ENCODE measurements at places on chromosomes 5 and 9.

DNA sequence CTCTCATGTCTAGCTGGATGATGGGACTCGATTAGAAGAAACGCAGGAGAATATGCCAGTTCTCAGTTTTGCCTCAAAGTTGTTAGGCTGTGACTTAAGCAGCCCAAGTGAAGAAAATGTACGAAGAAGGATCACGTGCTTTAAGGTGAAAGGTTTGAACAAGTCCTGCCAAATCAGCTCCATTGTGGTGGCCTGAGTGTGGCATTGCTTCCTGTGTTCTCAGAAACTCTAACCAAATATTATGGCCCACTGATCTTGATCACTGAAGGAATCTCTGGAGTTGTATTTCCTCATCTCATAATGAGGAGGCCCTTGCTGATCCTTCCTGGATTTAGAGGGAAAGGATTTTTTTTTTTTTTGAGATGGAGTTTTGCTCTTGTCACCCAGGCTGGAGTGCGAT is 44.0 kb downstream of the OTULIN start:
- no peak for DNase-seq

DNA sequence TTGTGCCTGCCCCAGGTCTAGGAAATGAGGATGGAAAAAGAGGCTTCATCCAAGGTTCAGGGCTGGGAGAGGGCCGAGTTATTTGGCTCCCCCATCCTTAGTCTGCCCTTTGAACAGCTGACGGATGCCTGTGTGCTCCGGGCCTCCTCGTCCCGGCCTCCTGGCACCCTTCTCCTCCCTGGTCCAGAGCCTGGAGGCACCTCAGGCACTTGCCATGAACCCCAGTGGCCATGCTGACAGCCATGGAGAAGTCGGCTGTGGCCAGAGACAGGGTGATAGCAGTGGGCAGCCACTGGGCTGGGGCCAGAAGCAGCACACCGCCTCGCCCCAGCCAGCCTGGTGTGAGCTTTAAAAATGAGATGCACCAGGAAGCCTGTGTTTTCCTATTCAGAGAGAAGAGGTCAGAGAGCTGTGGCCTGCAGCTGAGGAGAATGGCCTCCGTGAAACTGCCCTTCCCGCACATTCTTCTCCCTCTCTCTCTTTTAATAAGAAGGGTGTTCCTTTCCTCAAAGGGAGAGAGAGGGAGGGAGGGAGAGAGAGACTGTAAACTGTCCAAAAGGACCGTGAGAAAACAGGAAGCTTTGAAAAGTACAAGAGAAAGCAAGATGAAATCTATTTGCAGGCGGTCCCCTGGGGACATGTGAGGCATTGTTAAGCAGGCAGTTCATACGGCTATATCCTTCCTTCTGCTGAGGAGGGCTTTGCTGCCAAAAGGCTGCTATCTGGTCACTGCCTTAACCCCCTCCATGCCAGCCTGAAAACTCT is 55.3 kb downstream of the ZNF366 start:
- DNase-seq = no peak

GRCh38 chr5:139961435-139962157 is 81.5 kb downstream of the NRG2 start:
- DNase-seq = no peak

DNA sequence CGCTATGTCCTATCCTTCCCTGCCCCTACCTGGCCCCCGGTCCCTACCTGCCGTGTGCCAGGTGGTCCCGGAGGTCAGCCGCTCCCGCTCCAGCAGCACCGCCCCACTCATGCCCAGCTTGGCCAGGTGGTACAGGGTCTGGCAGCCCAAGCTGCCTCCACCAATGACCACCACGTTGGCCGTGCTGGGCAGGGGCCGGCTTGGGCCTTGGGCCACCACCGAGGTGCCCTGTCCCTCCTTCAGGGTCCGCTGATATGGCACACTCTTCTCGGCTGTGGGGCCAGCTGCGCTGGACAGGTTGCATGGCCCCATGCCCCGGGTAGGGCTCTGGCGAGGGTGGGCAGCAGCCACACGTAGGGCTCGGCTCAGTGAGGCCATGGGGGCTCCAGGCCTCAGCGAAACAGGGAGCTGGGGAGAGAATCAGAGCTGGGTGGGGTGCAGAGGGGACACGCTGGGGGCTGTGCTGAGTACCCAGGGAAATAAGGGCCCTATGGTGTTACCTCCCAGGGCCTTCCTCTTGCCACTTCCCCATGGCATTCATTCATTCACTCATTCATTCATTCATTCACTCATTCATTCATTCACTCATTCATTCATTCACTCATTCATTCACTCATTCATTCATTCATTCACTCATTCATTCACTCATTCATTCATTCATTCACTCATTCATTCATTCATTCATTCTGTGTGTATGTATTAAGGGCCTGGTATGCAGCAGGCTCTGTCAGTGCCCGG is 4.2 kb downstream of the SARDH start:
- DNase-seq = no peak

DNA sequence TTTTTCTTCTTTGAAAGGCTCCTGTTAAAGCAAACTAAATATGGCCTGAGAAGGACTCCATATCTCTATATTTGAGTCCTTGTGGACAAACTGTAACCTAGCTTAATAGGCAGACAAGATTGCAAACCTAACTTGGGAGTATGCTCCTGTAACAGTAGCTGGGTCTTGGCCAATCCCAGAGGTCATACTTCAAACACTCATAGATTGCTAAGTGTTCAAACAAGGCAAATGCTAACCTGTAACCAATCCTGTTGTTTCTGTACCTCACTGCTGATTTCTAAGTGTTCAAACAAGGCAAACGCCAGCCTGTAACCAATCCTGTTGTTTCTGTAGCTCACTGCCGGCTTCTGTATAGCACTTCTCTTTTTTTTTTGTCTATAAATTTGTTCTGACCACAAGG is 50.6 kb upstream of the CLK4 start:
- DNase-seq = no peak

GRCh38 chr5:150092159-150092787 is 5.9 kb upstream of the CSF1R start:
- no peak for DNase-seq

- DNase-seq = no peak
These were observed 176.0 kb upstream of the FREM1 start for GRCh38 chr9:15086156-15086763.

GRCh38 chr5:151703227-151703626 is 16.5 kb upstream of the SPARC start:
- no peak for DNase-seq

DNA sequence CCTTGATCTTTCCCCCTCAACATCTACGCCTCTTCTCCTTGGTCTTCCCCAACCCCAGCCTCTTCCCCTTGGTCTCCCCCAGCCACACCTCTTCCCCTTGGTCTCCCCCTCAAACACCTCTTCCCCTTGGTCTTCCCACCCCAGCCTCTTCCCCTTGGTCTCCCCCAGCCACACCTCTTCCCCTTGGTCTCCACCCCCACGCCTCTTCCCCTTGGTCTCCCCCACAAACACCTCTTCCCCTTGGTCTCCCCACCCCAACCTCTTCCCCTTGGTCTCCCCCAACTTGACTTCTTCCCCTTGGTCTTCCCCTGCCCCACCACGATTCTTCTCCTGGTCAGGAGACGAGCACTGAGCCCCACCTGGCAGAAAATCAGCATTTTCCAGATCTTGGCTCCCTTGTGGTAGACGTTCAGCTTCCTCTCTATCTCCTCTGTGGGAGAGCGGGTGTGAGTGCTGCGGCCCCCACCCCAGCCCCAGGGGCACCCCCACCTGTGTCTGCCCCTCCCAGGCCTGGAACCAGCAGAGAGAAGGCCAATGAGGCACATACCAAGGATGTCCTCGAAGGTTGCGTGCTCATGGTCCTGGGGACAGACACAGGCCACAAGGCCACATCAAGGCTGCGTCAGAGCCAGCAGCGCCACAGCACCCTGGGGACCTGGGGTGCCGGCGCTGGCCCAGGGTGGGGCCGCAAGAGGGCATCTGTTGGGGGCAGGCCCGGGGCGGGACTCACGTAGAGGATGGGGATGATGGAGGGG is 7.0 kb downstream of the NSMF start:
- DNase-seq = no peak

- no peak for DNase-seq
These were observed 8.6 kb upstream of the OXCT1 start for GRCh38 chr5:41878643-41879478.

- no peak for DNase-seq
These were observed 560 bp upstream of the NDUFS6 start for GRCh38 chr5:1800472-1801221.

DNA sequence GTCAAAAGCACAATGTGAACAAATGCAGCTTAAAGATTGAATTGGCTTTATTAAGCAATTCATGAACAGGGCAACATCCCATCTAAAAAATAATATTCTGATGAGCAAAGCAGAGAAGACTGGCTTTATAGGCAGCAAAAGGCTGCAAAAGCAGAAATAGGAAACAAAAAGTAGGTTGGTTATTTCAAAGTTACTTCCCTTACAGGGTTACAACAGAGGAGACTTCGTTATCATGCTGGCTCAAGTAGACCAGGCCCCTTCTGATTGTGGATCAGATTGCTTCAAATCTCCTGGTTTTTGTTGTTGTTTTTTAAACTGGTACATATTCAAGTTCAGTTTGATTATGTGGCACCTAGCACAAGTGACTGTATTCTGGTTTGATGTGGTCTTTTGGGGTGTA is 73.1 kb downstream of the MAN2A1 start:
- DNase-seq = no peak

GRCh38 chr5:160023007-160023907 is 14.3 kb downstream of the TTC1 start:
- no peak for DNase-seq

DNA sequence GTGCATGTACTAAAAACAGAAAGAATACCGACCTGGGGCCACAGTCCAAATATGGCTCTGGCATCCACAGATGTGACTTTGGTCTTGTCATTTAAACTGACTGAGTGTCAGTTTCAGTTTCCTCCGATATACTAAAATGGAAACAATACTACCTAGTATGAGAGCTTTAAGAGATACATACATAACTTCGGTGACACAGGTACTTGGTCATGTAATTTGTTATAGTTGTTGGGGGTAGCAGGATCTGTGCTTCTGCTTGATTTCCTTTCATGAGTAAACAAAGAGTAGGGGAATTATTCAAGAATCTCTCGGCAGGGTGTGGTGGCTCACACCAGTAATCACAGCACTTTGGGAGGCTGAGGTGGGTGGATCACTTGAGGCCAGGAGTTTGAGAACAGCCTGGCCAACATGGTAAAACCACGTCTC is 32.1 kb downstream of the MTMR12 start:
- DNase-seq = no peak

- no peak for DNase-seq
These were observed 98.4 kb upstream of the CAST start for GRCh38 chr5:96563816-96564215.

- DNase-seq = no peak
These were observed 256.0 kb downstream of the FBXL17 start for GRCh38 chr5:108125771-108126511.

DNA sequence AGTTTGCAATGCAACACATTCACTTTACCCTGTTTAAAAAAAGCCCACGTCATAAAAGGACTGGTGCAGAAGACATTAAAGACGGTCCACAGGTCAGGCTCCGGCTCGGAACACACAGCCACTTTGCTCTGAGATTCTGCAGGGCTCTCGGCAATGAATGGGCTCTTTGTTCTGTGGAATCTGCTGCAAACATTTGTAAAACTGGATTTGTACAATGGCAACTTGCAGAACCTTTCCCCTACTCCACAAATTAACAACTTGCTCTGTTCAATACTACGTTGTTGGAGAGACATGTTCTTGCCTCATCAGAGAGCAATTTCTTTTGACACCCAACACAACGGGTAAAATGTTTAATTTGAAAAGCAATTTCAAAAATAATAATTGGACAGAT is 13.0 kb upstream of the NR5A1 start:
- DNase-seq = no peak

GRCh38 chr9:125755340-125755739 is 8.2 kb downstream of the PBX3 start:
- no peak for DNase-seq

DNA sequence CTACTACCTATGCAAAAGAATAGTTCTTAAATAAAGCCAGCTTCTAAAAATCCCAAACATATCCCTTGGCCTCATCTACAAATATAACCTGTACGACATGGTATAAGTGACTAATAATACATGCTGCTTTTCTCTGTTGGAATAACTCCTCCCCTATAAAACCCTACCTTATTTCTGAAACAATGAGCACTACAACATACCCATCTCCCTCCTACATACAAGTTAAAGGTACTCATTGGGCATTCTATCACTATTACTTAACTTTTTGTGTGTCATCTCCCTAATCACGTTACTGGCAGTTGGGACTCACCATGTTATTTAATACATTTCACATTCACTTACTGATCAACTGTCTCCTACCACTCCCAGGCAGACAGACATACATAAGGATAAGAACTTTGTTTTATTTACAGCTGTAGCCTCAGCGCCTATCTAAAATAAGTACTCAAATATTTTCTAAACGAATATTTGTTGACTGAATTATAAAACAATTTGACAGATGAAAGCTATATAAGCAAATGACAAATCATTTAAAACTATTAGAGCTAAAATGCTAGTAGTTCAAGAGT is 4.1 kb downstream of the CLK4 start:
- DNase-seq = no peak

- DNase-seq = no peak
These were observed 338.1 kb downstream of the PRELID2 start for GRCh38 chr5:145497052-145497451.

DNA sequence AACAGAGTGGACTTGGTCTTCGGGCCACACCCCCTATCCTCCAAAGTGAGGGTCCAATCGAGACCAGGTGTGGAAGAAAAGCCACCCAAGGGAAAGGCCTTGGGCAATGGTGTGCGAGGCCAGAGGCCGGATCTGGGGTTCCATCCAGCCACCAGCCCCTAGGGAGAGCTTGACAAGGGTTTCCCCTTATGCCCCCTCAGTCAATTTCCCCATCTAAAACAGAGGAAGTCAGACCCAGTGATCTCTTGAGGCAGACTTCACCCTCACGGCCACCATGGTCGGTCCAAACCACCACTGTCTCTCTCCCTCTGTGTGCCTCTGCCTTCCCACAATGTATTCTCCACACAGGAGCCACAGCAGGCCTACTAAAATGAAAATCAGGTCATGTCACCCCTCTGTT is 82.9 kb downstream of the C5orf15 start:
- no peak for DNase-seq

GRCh38 chr5:123297866-123298265 is 125.3 kb downstream of the CEP120 start:
- no peak for DNase-seq

GRCh38 chr9:71668717-71669116 is 99.6 kb downstream of the CEMIP2 start:
- DNase-seq = no peak

GRCh38 chr5:52708463-52708862 is 79.3 kb upstream of the ITGA1 start:
- no peak for DNase-seq

- DNase-seq = no peak
These were observed 14.4 kb upstream of the BOD1 start for GRCh38 chr5:173630724-173631365.

GRCh38 chr5:21711866-21712758 is 1141.0 kb downstream of the CDH12 start:
- no peak for DNase-seq

GRCh38 chr9:4596165-4596922 is 65.8 kb upstream of the PLPP6 start:
- peak; percentile 15 for DNase-seq

Data from stimulated activated CD8-positive, alpha-beta memory T cell treated with anti-CD3 and anti-CD28 coated beads, Interleukin-7, amount 100 ng/mL, for 4 hours (primary cell).